Left ventricle myocardium superior (tissue), 1 donor: ENCODE measurements at places on chromosomes 5 and 9.

- no peak for DNase-seq
Observed at GRCh38 chr9:86464242-86464641, 110.0 kb upstream of the TUT7 start.

GRCh38 chr5:102759289-102759688, 4.2 kb downstream of the PAM start:
- no peak for DNase-seq

DNA sequence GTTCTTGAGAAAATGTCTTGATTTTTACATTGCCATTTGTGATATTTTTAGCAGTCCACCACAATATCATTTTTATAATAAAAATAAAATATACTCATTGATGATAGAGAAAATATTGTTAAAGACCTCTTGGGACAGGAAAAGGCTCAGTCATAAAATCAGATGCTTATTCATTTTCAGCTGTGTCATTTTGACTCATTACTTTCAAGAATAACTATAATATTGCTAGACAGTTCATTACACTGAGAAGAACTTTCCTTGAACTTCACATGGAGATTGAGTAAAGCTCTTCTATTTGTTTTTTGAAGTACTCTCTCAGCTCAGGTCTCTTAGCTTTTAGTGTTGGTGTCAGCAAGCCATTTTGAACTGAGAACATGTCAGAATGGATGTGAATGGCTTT, 8.5 kb upstream of the MEIKIN start:
- DNase-seq: no peak

DNA sequence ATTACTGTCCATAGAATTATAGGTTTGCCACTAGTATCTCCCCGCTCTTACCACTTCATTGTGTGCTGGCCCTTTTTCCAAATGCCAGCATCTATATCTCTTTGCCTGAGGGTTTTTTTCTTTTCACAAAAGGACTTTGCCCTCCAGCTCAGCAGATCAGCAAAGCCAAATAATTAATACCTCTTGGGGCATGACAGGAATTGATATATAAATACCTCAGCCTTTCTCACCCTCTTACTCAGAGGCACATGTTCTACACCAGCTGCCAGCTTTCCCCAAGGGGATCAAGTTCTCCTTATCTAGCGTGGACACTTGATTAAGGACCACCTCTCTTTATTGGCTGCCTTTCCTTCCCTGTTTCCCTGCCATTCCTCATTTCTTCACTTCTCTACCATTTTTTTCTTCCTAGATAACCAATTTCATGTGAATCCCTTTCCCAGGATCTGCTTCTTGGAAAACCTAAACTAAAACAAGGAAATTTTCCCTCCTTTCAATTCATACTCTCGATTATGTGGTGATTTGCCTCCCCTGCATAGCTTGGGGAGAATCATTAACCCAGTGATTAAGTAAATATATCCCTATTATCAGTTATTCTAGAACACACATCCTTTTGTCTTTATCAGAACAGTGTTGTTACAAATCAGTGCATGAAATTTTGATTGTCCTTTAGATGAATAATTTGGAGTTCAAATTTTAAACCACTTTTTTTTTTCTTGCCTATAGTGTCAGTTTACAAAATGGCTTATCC, 6.9 kb upstream of the NUDT12 start:
- no peak for DNase-seq

- DNase-seq: no peak
Observed at GRCh38 chr9:88319936-88320747, 68.1 kb upstream of the SPIN1 start.

DNA sequence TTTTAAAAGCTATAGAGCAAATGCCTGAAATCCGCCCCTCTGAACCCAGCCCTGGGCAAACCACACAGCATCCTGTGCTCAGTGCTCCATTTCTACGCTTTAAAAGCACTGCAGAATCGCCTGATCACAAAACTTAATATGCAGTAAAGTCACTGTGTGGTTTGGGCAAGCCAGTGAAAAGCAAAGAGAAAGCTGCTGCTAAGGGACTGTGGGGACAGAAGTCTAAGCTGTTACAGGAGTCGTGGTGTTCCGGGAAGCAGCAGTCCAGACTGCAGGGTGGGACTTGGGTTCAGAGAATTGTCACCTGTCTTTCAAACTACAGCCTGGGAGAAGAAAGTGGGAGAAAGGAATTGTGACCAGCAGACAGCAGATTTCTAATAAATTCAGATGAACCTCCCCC, 8.2 kb downstream of the RAPGEF1 start:
- DNase-seq: no peak

DNA sequence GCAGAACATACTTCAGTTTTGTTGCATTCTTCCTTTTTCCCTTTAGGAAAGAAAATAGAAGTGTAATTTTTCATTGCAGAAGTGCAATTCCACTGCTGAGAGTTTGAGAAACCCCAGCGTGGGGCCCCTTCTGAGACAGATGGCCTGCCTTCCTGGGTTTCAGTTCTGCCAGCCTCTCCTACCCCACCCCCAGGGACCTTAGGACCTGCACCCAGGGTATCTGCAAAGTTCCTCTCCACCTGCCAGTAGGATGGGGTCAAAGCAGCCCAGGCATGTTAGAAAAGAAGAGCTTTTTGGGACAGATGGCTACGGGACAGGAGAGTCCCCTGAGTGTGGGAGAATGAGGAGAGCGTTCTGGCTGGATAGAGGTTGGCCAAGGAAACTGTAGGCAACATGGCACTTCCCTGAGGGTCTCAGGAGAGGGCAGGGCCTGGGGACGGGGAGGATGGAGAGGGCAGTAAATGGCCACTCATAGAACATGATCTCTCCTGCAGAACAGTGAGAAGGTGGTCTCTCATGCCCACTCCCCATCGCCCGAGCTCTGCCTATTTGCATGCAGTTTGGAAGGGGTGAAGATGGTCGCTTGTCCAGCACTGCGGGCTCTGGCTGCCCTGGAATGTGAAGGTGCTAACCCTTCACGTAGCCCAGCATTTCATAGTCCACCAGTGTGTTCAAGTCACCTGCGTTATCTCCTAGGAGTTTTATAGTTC, at the start of gene TIFAB:
Gene TIFAB (minus strand): TSS at position 31 of the 710 bp plus-strand sequence. CDS start 2,412 bp downstream, outside the sequence.
- no peak for DNase-seq

GRCh38 chr5:158485604-158486081, 614.1 kb downstream of the EBF1 start:
- peak; percentile 31 for DNase-seq

GRCh38 chr5:76791461-76791860, 27.4 kb upstream of the F2RL1 start:
- no peak for DNase-seq
